ENCODE measurements at places on chromosomes 4 and X. TPM values are rescaled to one million over a fixed set of nuclear protein-coding genes. Genes with fewer than 3 reads are reported as not detected.

The SRPK3 gene
- total RNA-seq: 2.1 TPM

The OTUD6A gene
- total RNA-seq: not detected

The ANKRD17 gene
- total RNA-seq: 55.1 TPM

- no peak for DNase-seq
These were observed 12.4 kb upstream of the CTBP1 start for GRCh38 chr4:1261107-1261928.

The PNMA3 gene
- total RNA-seq: 0.36 TPM

DNA sequence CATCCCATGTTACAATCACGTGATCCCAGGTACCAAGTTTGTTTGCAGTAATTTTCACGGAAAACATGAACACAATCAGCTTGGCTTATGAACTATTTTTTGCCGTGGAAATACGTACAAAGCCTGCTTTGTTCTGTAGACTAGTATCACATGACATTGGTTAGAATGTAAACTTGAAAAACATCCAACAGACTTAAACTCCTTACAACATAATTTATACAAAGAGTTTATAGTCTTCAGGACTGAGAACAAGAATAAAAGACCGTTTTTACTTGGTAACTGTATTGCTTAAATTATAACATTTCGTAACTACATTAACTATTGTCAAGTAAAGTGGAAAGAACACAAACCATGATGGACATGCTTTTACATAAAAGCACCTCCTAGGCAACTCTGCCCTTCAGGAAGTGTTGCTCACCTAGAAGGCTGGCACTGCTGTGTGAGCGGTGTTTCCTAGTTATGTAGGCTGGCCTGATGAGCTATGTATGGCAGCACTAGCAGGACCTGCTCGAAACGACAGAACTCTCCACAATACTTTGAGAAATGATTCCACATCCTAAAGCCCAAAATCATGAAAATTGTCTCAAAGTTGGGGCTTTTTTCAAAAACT is 41.8 kb upstream of the WDR1 start:
- no peak for DNase-seq

Measured in sigmoid colon (tissue), 7 donors.